Stimulated activated CD4-positive, alpha-beta T cell treated with anti-CD3 and anti-CD28 coated beads, TNF-alpha, amount 100 ng/mL, for 1 hour (primary cell): ENCODE measurements at places on chromosomes 11 and 22.

- DNase-seq, result no peak
Observed at GRCh38 chr22:29873943-29874342, 9.0 kb upstream of the MTMR3 start.

GRCh38 chr11:47225552-47226400 lies 11.0 kb downstream of the DDB2 start:
- DNase-seq, result no peak

GRCh38 chr11:2271077-2271326 lies 614 bp upstream of the ASCL2 start:
- DNase-seq, result no peak

GRCh38 chr11:7927635-7928034 lies 3.4 kb downstream of the OR10A6 start:
- no peak for DNase-seq

GRCh38 chr11:96187822-96188221 lies 155.2 kb downstream of the MAML2 start:
- no peak for DNase-seq

DNA sequence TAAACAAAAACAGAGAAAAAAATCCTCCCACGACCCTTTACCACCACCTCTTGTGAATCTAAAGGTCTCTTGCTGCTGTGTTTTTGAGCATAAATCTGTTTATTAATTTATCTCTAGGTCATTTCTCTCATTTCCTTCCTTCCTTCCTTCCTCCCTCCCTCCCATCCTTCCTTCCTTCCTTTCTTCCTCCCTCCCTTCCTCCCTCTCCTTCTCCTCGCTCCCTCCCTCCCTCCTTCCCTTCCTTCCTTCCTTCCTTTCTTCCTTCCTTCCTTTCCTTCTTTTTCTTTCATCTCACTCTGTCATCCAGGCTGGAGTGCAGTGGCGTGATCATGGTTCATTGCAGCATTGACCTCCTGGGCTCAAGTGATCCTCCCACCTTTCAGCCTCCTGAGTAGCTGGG lies 13.5 kb upstream of the APOBEC3A start:
- no peak for DNase-seq

GRCh38 chr11:44709281-44709562 lies 17.5 kb upstream of the TSPAN18 start:
- DNase-seq, result no peak

DNA sequence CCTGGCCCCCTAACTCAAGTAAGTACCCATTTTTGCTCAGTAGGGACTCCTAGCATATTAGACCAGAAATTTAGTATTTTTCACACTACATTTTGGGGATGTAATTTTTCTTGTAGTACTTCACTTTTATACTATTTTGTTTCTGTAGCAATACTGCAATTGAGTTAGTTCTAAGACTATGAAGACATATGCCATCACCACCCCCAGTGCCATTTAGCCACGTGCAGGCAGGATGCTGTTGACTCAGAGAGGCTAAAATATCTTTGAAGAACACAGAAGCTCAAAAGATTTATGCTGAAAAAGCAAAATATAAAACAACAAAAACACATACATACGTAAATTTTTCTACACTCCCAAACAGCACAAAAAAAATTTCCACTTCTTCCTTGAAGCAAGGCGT lies 29.1 kb upstream of the DLAT start:
- DNase-seq, result no peak

- DNase-seq, result no peak
Observed at GRCh38 chr11:87859636-87860035, 315.6 kb downstream of the RAB38 start.

GRCh38 chr11:132106096-132106982 lies 735.9 kb downstream of the NTM start:
- no peak for DNase-seq

DNA sequence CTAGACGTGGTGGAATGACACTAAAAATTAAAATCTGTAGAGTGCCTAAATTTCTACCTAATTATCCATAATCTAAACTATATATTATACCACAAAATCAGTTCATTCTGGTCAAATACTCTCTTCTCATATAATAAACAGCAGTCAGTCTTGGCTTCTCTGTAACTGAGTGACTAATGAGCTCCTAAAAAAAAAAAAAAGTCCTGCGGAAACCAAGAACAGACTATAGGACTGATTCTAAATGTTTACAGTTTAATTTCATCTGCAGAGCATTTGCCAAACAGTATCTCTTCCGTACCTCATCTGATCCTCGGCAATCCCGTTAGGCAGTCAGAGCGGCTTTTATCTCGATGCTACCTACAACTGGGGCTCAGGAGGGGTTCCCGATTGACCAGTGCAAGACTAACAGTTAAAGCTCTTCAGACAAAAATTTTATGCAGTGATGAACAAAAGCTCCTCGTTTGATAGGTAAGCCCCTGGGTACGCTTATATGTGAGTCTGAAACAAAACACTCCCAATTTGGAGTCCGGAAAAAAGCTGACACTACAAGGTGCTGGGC lies 686 bp downstream of the KIF18A start:
- DNase-seq, result no peak

- DNase-seq, result no peak
Observed at GRCh38 chr11:113710989-113711388, 4.9 kb upstream of the TMPRSS5 start.

DNA sequence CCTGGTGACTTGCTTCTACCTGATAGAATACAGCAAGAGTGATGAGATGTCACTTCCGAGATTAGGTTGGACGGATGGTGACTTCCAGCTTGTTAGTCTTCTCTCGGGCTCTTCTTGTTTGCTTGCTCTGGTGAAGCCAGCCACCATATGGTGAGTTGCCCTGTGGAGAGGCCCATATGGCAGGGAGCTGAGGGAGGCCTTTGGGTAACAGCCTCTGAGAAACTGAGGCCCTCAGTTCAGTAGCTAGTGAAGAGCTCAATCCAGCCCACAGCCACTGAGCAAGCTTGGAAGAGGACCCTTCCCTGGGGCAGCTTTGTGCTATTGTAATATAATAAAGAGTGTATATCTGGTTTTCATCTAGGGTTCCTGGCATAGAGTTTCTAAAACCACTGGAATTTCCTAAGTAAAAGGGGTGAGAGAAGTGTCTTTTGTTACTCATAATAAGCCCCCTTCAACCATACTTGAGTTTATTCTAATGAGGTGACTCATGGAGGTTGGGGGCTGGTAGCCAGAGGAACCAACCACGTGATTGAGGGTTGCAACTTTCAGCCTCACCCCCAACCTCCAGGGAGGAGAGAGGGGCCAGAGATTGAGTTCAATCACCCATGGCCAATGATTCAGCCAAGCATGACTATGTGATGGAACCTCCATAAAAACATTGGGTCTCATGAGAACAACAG lies 8.0 kb upstream of the TPCN2 start:
- DNase-seq, result no peak

DNA sequence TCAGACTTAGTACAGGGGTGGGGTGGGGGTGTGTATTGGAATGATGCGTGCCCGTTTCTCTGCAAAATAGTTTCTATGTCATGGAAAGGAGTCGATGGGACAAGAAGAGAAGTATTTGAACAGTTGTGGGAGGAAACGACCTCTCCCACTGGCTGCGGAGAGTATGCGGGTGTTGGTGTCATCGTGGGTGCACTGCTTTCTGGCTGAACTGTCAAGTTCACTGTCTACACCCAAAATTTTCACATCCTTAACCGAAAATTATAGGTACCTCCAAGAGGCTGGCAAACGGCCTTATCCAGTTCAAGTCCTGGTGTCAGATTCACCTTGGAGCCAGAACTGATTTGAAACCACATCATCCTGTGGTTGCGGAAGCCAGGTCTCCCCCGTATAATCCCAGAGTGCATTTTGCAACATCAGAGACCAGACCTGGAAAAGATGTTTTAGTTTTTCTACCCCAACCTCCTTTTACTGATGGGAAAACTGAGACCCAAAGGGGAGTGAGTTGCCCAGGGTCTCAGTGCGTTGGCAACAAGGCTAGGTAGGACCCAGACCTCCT lies 497 bp upstream of the SSRP1 start:
- DNase-seq, result no peak

DNA sequence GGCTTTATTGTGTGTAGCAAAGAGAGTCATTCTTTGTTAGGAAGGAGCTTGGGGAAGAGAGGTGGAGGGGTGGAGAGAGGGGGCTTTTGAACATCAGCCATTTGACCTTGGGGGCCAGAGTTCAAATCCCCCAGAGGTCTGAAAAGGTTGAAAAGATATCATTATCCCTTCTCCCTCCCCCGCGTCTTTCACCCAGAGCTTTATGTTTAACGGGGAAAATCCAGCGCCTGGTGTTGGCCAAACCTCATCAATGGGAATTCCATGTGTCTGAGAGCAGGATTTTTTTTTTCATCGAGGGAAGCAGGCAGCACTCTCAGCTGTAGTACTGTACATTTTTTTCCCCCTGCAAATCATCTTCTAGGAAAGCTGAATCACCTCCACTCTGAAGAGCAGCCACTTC lies 122.4 kb upstream of the HSD17B12 start:
- no peak for DNase-seq

- DNase-seq, result no peak
Observed at GRCh38 chr11:14310679-14311078, 48.3 kb downstream of the RRAS2 start.

GRCh38 chr11:96227244-96227643 lies 115.8 kb downstream of the MAML2 start:
- no peak for DNase-seq

- no peak for DNase-seq
Observed at GRCh38 chr11:82765466-82766034, 31.9 kb upstream of the FAM181B start.

GRCh38 chr11:125025968-125026367 lies 37.1 kb upstream of the SLC37A2 start:
- DNase-seq, result no peak

DNA sequence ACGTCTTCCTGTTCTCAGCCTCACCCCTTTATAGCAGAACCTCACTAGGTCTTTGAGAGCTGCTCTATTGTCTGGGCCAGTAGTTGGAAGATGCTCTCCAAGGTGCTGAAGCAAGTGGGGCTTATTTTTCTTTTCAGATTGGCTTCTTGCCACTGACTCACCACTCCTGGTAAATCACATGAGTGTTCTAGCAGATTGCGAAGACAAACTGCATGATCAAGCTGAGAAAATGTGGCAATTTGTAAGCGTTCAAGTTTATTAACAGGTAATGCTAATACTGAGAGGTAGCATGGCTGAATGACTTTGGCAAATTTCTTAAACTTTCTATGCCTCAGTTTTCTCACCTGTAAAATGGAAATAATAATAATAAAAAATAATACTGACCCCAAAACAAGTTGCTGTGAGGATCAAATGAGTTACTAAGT lies 59.2 kb downstream of the CACNG2 start:
- no peak for DNase-seq

- DNase-seq, result no peak
Observed at GRCh38 chr11:13013054-13013488, 4.0 kb downstream of the RASSF10 start.

GRCh38 chr11:68988491-68988890 lies 7.7 kb upstream of the MRGPRD start:
- no peak for DNase-seq
